ENCODE measurements at places on chromosomes 5 and 9.

DNA sequence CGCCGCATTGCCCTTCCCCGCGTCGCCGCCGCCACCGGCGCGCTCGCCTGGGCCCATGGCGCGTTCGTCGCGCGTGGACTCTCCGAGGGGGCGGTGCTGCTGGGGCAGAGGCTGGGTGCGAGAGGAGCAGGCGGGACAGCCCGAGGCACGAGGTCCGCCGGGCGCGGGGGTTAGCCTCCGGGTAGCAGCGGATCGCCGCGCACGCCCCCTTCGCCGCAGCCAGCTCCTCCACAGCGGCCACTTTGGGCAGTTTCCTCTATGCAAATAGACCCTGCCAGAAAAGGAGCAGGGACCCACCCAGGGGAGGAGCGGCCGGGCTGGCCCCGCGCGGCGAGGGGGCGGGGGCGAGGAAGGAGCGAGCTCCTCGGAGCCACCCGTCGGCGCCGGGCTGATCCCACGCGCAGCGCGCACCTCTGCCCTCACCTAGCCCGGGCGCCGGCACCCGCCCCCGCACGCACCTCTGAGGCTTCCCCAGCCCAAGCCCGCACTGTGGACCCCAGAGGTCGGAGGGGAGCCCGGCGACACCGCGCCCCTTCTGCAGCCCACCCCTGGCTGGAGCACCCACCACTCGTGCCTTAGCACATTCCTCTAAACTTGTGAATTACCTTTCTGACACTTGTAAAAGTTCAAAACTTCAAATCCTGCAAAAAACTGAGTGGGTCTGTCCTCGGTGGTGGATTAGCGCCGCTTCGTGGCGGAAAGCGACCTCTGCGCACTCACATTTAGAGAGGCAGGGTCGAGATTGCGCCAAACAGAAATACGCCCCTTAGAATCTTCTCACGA, at the start of gene COL23A1:
TSS of gene COL23A1 (minus strand) at position 253 of the 783 bp plus-strand sequence.
- peak; percentile 13 for DNase-seq

DNA sequence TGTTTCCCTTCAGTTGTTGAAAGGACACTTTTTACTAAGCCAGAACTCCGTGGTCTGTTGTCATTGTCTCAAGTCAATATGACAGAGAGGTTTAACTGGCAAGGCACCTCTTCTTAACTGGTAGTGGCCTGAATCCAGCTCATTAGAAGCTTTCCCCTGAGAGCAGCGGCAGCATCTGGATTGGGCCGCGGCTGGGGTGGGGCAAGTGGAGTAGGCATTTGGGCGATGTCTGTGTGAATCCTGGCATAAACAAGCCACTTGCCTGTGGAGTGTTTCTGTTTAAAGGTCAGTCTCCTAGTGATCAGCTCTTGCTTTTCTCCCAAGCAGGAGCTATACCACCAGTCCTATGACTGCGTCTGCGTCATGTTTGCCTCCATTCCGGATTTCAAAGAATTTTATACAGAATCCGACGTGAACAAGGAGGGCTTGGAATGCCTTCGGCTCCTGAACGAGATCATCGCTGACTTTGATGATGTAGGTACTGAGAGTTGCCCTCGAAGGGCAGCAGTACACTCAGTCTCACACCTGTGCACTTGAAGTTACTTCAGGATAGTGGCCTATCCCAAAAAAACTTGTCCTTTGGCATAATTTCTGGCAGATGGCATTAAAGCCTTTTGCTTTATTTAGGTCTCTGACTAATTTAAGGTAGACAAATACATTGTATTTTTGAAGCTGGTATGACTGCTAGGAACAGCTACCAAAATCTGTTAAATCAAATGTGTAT, 48.9 kb downstream of the CFAP90 start:
- DNase-seq: no peak

DNA sequence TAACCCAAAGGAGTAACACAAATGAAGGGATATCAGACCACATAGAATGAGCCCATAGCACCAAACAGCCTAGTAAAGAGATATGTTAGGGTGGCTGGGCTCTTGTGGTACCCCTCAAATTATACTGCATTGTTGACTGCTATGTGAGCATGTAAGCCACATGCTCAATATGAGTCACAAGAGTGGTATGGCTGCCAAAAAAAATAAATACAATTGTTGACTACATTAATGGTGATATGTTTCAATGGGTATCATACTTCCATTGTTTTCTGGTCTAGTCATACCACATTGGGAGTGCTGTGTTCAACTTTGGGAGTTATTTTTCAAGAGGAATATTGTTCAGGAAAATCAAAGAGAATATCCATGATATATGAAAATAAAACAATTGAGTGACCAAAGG, 162.4 kb upstream of the PIK3R1 start:
- DNase-seq: peak; percentile 34

DNA sequence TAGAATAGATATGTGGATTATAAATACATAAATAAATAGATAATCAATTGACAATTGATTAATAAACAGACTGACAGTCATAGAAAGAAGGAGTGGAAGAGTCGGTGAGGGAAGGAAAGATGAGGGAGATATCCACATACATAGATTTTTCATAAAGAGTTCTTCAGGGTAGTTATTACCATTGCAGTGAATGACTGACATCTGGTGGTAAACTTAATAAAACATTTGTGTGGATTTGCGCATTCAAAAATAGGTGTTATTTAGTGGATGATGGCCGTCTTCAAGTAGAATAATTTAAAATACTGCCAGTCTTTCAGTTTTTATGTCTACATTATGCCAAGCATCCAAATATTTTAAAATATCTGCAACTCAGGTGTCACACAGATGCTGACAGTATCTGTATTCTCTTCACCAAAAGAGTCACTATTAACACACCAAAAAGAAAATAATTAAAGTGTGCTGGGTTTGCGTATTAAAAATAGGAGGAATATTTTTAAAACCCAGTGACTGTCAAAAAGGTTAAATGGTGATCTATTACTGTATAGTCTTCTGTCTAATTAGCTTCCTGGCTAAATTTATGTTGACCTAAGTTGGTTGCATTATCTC, 78.8 kb downstream of the GIN1 start:
- peak; percentile 59 for DNase-seq

DNA sequence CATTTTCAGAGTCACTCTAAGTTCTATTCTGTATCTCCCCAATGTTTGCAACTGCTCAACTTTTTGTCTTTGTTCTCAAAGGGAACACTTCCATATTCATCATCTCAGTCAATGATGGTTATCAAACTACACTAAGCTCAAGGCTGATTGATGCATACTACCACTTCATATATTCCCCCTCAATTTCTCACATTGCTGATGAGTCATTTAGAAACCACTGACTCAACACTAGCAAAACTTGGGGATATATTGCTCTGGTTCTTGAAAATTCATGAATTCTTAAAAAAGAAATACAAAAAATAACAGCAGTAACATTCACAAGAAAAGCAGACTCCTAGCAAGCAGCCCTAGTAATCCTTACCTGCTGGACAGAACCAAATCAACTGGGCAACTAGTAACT, 52.2 kb downstream of the ABHD17B start:
- DNase-seq: peak; percentile 38

GRCh38 chr5:118775790-118776499, 212.4 kb downstream of the DTWD2 start:
- no peak for DNase-seq

DNA sequence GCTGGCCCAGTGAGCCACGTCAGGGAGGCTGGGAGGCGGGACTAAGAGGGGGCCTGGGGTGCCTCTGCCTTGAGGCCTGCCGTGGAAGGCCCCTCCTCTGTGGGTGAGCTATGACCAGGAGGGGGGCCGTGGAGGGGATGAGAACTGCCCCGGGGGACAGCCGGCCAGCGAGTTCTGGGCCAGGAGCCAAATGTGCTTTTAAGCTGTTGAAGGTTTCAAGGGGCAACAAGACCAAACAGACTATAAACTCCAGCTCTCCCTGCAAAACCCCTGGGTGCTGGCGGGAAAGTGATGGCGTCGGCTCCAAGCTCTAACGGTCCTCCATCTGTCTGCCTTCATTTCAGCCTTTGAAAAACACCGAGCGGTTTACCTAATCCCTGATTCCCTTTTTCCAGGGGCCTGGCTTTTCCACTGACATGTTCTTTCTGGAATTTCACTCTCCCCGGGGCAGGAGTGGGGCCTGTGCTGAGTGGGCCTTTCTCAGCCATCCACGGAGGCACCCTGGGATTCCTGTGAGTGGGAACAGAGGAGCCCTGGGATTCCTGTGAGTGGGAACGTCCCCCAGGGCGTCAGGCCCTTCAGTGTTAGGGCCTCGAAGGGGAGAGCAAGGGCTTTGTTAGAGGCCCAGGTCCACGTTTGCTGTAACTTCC, 65.6 kb downstream of the COL5A1 start:
- DNase-seq: no peak

GRCh38 chr9:92728831-92729734, 35.5 kb downstream of the BICD2 start:
- DNase-seq: no peak

DNA sequence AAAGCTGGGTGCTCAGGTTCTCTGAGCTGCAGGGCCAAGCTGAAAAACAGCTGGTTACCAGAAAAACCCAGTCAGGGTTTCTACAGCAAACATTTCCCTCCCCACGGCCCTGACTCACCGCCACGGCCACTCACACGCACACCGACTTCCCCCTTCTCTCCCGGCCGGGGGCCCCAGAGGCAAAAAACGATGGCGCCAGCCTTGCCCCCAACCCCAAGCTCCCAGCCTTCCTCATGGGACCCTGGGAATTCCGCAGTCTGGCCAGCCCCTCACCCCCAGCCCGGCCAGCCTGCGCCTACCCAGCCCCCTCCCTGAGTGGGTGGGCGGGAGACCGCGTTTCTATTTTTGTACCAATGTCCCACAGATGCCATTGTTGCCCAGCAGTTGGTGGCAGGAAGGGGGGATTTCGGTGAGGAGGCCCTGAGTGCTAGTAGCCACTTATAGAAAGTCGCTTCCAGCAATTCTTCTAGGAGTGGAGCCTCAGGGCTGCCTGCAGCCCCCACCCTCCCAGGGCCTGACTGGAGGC, 18.4 kb downstream of the ENG start:
- DNase-seq: no peak

- DNase-seq: peak; percentile 5
These were observed 713.6 kb downstream of the TLE4 start for GRCh38 chr9:80285326-80285725.

- no peak for DNase-seq
These were observed 404.8 kb downstream of the MAN2A1 start for GRCh38 chr5:110094548-110094947.

- no peak for DNase-seq
These were observed 15.3 kb downstream of the C9orf152 start for GRCh38 chr9:110192531-110193261.

Measured in bronchial epithelial cell (primary cell).